A549 (cell line): ENCODE measurements at places on chromosomes 11 and 22.

DNA sequence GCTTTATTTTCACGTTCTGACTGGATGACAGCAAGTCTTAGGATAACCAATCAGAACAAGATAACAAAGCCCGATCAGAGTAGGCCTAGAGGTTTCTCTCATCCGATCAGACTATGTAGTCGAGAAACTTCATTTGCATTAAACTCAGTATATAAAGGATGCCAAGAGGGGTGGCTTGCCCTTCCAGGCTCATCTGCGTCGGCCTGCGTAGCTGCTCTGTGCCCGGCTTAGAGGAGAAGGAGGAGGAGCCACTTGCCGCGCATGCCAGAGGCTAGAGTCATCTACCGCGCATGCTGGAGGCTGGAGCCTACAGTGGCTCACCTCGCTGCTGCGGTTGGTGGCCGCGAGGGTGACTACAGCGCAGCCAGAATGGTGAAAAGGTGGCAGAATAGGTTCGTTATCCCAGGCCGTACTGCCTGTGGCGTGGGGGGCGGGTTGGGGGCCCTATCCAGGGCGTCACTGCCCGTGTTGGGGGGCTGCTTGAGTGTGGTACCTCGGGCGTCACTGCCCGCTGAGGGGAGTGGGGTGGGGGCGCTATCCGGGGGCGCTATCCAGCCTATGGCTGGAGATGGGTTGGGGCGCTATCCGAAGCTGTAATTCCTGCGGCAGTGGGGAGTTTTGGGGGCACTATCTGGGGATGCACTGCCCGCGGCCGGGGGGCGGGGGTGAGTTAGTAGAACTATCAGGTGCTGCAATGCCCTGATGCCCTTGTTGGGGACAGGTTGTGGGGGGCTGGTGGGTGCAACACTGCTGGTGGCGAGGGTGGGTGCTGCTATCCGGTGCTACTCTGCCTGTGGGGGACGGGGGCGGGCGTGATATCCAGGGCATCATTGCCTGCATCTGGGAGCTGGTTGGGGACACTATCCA is at the start of gene RFPL2:
Gene RFPL2 (minus strand): TSS at position 218 of the 867 bp plus-strand sequence. CDS start 2,622 bp downstream, outside the sequence.
- DNase-seq = peak; percentile 58

DNA sequence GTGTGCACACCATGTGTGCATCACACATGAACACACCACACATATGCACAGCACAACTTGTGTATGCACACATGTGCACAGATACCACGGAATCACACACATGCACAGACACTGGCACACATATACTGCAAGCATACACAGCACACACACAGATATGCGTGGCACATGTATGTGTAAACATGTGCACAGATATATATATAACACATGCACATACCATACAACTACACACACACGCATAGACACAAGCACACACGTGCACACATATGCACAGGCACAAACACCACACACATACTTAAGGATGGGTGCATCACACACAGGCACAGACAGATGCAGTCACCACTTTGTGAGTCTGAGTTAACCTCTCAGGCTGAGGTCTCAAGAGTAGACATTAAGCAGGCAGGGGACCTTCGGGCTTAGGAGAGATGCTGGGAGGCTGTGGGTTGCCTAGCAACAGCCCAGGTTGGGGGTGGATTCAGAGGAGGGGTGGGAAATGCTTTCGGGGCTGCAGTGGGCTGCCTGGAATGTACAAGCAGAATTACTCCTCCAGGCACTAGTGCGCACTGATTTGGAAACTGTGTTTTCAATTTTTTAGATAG is 82.9 kb downstream of the MYO18B start:
- DNase-seq = no peak

GRCh38 chr11:75430714-75431532 is 2.1 kb downstream of the KLHL35 start:
- DNase-seq = no peak

DNA sequence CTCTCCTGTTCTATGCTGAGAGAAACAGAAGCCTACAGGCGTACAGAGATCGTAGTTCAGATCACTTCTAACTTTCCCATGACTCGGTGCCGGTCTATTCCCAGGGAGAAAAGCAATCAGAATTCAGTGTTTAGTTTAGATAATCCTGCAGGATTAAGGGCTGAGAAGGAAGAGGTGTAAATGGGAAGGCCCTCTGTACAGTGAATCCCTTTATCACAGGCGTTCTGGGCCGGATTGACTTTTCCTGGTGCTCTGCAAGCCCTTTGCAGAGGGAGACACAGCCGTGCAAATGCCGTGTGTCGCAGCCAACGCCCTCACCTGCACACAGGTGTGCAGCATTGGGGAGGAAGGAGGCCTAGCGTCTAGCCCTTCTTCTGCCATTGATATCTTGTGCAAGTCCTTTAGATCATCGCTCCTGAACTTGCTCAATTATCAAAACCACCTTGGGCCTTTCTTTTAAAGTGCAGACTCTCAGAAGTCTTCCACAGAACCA is 90.6 kb downstream of the DSCAML1 start:
- DNase-seq = no peak

- no peak for DNase-seq
Observed at GRCh38 chr11:122099374-122100036, 16.5 kb downstream of the BLID start.

DNA sequence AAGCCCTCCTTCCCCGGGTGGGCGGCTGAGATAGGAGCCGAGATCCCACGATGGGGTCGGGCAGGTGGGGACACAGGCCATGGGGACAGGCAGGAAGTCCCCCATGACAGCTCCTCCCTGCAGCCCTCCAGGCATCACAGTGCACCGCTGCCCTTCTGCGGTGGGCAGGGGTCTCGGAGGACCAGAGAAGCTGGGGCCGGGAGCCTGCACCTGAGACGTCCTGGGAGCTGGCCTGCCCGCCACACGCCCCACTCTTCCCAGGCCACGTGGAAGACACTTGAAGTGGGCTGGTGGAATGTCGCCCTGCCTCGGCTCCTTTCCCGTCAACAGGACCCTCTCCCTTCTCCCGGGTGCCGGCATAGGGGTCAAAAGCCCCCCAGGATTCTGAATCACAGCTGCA is 55.4 kb downstream of the ELFN2 start:
- no peak for DNase-seq

GRCh38 chr11:133024301-133024700 is 508.0 kb downstream of the OPCML start:
- no peak for DNase-seq

DNA sequence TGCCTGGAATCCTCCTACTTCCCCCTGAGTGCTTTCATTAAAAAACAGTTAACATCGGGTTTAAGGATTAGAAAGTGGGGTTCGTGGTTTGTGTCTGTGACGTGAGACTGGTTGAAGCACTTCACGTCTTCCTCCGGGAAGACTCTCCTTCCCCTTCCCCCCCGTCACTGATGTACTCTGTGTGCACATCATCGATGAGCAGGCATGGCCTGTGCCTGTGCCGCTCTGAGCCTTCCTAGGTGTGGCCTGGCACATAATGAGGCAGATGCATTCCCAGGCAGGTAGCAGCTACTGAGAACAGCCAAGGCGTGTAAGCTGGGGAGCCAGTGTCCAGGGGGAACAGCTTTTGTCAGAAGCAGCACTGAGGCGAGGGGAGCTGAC is 93.8 kb downstream of the BCR start:
- no peak for DNase-seq

- DNase-seq = no peak
Observed at GRCh38 chr22:39589875-39590274, 19.3 kb downstream of the CACNA1I start.

DNA sequence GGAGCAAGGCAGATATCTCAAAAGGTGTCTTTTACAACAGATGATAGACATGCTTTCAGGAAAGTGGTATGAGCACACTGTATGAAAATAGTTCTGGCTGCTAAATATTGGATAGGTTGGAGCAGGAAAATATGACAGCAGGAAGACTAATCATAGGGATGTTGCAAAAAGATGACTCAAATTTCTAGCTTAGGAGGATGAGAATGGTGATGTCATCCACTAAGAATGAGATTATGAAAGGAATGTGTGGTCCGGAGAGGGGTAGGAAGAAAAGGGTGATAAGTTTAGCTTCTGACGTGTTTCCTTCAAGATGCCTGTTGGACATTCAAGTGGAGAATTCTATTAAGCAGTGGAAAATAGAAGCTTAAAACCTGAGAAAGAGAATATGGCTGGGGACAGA is 46.4 kb downstream of the RCN1 start:
- peak; percentile 41 for DNase-seq

GRCh38 chr22:29315286-29316140 is at the start of gene RASL10A:
Gene RASL10A, minus strand, starts transcription at chr22:29315697. Its CDS starts 451 bp downstream, at chr22:29315246.
- DNase-seq = no peak

DNA sequence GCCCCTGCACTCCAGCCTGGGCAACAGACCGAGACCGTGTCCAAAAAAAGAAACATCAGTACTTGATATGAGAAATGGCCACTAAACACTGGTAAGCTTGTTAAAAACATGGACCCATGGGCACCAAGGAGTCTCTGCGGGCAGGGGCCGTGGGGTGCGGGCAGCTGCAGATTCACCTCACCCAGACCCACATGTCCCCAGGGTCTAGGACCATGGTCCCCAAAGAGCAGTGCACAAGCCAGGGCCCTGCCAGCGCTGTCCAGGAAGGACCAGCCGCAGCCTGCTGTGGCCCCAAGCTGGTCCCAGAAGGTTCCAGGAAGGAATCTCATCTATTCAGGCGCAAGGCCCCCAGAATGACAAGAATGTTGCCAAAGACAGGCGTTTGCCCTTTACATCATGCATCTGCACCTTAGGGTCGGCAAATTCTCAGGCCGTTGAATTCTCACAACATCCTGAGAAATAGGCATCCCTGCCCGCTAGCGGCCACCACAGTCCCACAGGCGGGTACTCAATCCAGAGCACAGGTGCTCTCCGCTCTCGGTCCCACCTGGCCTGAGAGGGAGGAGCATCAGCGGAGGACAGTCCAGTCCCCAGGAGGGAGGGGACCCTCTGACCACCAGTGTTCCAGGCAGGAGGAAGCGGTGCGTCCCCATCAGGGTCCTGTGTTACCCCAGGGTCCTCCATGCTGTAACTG is 9.5 kb downstream of the YPEL1 start:
- DNase-seq = no peak

DNA sequence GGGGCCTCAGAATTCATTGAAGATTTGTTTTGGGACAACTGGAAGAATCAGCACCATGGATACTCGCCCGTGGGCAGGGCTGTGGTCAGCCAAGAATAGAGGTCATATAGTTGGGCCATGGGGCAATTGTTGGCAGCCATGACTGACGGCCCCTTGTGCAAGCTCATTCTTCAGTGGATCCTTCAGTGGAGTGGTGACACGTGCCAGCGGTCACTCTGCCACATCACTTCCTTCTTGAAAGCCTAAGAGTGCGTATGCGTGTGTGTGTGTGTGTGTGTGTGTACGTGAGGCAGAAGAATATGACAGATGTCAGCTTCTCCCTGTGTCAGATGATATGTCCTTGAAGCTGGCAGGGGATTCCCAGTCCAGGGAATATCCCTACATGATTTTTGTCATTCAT is 1.8 kb upstream of the IL18BP start:
- DNase-seq = no peak

DNA sequence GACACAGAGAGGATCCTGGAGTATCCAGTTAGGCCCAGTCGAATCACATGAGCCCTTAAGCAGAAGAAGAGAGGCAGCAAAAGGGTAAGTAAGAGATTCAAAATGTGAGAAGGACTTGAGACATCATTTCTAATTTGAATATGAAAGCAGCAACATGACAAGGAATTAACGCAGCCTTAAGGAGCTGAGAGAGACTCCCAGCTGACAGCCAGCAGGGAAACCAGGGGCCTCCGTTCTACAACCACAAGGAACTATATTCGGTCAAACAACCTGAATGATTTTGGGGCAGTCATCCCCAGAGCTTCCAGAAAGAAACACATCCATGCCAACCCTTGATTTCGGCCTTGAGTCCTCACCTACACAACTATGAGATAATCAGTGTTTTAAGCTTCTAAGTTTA is 189.7 kb upstream of the MTNR1B start:
- no peak for DNase-seq

DNA sequence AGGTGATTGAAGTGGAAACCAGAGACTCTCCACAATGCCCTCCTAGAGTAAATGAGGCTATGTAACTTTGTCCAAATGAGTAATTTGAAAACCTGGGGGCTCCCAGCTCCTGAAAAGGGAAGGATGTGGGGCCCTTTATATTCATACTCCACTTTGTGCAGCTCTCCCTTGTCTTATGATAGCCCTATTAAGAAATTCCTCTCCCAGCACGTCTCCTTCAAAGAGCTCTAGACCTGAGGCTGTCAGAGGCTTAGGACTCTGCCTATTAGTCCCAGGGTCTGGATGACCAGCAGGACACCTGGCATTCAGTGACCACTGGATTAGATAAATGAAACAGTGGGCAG is 2.1 kb downstream of the SLC43A1 start:
- no peak for DNase-seq

GRCh38 chr11:72584293-72584938 is 89.8 kb downstream of the PDE2A start:
- no peak for DNase-seq

DNA sequence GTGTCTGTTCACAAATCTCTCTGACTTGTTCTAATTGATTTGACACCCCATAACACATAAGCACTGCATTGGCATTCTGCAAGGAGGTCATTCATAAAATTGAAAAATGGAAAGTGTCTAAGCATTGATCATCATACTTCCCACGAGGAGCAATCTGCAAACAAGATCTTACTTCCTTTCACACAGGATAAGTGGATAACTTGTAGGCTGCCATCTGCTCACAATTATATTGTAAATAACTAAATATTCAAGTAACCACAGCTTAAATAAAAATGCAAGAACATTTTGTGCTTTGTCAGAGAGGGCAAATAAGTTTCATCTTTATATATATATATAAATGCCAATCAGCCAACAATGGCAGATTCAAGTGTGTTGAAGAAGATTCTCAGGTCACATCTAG is 264.8 kb upstream of the ZC3H12C start:
- DNase-seq = no peak

DNA sequence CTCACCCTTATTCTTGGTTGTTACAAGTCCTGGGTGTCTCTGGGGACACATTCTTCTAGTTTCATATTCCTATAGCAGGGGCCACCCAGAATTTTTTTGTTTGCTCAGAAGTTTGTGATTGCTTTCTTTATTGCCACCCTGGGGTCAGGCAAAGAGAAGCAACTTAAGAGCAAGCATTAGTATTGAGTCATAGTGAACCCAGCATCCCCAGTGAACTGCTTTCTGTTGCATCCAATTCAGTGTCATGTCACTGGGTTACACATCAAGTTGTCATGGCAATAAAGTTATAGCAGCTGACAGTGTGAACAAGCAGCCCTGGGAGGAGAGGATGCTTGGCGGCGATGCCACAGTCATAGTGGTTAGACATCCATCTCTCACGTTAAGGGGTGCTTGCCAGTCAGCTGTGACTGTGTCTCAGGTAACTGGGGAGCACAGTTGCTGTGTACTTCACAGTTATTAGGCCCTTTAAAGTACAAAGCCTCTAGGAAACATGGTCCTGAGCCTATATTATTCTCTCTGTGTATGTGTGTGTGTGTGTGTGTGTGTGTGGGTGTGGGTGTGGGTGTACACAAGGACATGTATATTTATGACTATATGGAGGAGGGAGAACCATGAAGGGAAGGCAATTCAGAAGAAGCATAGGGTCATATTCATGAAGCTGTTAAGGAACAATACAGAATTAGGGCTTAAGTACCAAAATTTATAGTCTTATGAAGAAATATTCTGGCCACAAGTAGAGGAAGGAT is 52.5 kb downstream of the TRIM44 start:
- DNase-seq = no peak
